ENCODE measurements at places on chromosomes 2 and 18.

DNA sequence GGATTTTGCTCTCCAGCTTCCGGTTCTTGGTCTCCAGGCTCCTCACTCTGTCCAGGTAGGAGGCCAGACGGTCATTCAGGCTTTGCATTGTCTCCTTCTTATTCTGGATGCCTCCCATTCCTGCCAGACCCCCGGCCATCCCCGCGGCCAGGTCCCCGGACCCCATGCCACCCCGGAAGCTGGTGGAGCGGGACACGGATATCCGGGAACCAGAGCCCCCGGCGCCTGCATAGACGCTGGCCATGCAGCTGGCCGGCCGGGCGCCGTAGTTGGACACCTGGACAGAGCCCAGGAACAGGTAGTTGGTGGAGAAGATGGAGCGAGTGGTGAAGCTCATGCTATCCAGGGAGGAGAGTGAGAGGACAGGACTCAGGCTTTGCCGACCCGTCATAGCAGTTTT lies 23.5 kb upstream of the PPP1R1C start:
- no peak for DNase-seq

DNA sequence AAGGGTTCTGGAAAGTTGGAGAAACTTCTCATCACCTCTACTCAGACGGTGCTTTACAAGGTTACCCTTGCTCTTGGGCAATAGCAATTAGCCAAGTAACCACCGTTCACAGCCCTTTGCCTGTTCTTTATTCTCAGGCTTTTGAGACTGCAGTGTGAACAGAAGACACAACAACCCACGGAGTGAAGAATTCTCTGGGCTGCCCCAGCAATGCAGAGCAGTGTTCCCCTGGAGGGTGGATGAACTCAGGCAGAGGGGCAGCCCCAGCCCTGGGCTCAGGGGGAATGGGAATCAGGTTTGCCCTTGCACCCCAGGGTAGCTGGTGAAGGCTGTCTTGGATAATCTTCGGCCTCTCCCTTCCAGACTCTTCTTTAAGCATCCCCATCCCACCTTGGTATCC lies 69.1 kb downstream of the MCFD2 start:
- no peak for DNase-seq

GRCh38 chr2:88265352-88266303 lies 95.5 kb downstream of the THNSL2 start:
- peak; percentile 11 for DNase-seq

DNA sequence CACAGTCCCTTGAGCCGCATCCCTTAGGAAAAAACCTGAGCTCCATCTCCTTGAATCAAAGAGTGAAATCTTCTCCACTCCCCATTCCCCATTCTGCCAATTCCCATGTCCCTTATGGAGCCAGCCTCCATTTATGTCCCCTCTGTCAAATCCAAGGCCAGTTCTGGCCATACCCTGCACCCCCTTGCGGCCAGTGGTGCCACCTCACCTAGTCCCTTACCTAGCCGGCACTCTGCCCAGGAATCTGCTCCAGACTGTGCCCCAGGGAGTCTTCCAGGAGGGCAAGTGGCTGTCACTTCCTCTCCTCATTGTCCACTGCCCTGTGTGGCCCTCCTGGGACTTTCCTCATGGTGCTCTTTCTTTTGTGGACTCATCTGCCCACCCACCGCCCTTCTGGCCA lies 195.4 kb upstream of the RMP24 start:
- no peak for DNase-seq

DNA sequence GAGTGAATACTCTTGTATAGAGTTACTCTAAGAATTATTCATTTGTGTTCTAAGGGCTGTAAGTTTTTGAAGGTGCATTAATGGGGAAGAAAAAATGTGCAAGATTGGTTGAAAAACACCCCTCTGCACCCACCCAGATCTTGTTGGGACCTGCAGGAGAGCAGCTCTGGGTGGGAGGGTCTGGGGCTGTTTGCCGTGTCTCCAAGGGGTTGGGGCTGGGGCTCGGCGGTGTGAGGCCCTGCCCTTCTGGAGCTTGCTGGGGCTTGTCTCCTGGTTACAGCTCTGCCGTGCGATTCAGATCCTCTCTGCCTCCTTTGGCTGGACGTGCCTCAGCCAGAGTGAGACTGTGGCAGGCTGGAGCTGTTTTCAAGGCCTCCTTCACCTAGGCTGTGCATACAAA lies 26.1 kb downstream of the IGFBP2 start:
- DNase-seq, result no peak

DNA sequence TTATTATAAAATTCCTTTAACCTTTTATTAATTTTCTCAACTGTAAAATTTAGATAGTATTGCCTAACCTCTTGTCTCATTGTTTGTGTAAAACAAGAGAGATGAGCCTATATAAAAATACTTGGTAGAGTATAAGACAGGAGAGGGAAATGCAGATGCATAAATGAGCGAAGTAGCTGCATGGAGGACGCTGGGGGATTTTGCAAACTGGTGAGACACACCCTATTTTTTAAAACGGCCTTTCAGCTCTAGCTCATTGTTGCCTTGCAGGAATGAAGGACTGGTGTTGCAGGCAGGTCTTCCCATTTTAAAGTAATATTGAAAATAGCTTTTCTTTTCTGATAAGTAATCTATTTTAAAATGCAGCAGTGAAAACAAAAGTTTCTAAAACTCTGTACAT lies 435.3 kb upstream of the HNRNPA3 start:
- DNase-seq, result no peak

DNA sequence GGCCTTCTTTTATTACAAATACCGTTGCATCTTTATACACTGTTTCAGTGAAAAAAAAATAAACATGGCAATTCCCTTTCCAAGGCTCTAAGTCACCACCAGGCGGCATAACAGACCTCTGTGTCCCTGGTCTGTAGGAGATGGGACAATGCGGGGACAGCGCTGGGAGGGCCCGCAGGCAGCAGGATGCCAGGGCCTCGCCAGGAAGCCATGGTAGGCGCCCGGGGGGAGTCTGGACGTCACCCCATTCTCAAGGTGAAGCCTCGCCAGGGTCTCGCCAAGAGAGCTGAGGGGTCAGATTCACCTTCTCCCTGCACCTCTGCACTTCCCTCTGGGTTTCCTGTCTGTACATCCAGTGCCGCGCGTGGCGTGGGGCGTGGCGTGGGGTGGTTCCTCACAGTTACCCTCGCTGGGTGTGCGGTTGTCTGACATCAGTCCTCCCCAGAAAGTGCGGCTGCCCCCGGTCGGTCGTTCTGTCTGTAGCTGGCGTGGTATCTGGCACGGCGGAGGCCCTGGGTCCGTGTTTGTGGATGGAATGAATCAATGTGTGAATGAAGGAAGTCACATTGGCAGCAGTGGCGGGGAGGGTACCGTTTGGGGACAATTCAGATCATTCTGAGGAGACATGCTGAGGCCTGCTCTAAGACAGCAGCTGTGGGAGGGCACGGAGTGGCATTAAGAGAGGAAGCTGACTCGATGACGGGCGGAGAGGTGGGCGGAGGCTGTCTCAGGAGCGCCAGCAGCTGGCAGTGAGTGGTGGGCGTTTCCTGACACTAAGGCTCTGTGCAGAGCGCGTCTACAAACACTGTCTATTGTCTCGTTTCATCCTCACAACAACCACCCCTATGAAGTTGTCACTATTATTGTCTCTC lies 46.0 kb downstream of the LRRFIP1 start:
- DNase-seq, result peak; percentile 78

- DNase-seq, result no peak
Measured at GRCh38 chr2:216752855-216753505, 57.6 kb upstream of the IGFBP5 start.

DNA sequence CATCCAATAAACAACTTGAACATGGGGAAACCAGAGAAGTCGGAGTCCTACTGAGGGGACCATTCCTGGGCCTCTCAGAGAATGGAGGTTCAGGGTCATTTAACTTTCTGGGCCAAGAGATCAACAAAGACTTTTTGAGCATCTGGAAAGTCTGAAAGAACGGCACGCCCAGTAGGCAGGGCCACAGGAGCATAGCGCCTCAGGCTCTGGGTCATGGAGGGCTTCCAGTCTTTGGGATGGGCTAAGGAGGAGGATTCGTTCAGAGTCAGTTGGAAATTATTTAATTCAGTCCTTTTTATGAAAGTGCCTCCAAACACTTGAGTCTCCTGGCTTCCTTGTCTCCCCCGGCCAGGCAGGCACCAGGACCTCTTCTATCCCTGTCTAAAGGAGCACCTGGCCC lies 101.1 kb upstream of the GLI2 start:
- DNase-seq, result no peak

DNA sequence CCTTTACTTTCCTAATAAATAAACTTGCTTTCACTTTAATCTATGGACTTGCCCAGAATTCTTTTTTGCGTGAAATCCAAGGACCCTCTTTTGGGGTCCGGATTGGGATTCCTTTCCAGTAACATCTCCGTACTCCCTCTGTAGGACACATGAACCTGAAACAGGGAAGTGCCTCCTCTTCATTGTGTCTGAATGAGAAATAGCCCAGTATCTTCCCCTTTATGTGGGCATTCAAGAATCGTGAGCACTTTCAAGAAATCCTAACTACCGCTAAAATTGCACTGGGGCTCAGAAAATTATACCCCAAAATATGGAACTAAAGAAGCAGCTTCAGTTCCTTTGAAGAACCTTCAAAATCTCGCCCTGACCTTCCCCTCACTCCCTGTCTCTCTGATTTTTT lies 7.8 kb upstream of the POMC start:
- no peak for DNase-seq

DNA sequence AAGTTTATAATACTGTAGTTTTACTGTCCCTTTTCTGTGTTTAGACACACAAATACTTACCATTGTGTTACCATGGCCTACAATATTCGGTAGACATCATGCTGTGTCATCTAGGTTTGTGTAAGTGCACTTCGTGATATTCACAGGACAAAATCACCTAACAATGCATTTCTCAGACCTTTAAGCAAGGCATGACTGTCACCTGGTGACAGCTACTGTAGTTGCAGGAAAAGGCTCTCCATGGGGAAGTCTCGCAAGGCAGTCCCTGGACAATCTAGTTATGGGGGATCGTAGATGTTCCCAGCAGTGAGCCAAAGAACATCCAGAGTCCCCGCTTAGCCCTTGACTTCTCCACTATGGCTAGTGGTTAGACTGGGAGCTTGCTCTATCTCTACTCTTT lies 73.1 kb downstream of the EIF2AK3 start:
- DNase-seq, result no peak

DNA sequence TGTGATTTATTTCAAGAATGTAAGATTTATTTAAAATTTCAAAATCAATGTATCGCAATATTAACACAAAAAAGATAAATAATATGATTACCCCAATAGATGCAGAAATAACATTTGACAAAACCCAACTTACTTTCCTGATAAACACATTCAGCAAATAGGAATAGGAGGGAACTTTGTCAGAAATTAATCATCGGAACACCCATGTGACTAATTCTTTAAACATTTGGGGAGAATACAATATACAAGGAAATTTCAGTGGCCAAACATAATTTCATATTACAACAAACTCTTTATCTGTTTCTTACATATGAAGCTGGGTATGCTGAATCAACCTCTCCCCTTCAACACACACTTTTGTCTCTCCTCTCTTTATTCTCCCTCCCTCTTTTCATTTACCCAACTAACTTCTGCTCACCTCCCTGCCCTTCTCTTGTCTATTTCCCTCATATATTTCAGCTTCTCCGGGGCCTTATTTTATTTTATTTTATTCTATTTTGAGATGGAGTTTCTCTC lies 309.6 kb upstream of the CNTNAP5 start:
- no peak for DNase-seq

DNA sequence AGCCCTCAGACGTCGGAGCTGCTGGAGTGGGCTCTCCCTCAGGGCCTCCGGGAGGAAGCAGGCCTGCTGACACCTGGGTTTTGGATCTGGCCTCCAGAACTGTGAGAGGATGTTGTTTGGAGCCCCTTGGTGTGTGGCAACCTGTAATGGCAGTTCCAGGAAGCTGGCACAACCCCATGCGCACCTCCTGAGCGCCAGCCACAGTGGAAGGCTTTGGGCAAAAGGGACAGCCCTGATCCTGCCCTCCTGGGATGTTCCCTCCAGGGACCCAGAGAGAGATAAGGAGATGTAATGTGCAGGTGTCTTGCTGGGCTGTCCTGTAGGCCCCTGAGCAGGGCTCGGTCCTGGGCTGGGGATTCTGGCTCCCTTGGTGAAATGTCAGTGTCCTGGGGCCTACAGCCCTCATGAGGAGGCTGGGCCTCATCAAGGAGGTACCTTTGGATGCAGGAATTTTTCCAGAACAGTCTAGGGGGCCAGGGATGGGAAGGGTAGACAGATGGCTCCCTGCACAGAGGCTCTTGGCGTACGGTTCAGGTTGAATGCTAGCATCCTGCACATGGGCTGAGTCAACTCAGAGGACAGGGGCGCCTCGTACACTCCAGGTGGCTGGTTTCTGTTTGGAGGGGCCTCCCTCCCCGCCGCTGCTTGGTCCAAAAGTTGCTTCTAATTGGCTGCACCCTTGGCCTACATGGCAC lies 61.1 kb downstream of the ASB1 start:
- no peak for DNase-seq

- DNase-seq, result no peak
Measured at GRCh38 chr2:181750305-181750704, 70.0 kb upstream of the NEUROD1 start.

DNA sequence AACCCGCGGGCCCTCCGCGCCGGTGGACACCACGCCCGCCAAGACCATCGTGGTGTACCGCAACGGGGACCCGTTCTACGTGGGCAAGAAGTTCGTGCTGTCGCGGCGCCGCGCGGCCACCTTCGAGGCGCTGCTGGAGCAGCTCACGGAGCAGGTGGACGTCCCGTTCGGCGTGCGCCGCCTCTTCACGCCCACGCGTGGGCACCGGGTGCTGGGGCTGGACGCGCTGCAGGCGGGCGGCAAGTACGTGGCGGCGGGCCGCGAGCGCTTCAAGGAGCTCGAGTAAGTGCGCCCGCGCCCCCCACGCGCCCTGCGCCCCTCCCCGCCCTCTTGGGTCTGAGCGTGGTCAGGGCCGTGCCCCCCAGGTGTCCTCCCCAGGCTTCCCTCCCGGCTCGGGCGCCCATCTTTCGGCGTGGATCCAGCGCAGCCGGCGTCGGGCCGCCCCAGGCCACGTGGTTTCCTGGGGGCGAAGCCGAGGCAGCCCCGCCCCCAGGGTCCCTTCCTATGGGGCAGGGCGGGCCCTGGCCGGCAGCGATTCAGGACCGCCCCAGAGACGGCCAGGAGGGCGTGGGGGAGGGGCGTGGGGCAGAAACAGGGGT lies 481 bp downstream of the DCDC2C start:
- no peak for DNase-seq

DNA sequence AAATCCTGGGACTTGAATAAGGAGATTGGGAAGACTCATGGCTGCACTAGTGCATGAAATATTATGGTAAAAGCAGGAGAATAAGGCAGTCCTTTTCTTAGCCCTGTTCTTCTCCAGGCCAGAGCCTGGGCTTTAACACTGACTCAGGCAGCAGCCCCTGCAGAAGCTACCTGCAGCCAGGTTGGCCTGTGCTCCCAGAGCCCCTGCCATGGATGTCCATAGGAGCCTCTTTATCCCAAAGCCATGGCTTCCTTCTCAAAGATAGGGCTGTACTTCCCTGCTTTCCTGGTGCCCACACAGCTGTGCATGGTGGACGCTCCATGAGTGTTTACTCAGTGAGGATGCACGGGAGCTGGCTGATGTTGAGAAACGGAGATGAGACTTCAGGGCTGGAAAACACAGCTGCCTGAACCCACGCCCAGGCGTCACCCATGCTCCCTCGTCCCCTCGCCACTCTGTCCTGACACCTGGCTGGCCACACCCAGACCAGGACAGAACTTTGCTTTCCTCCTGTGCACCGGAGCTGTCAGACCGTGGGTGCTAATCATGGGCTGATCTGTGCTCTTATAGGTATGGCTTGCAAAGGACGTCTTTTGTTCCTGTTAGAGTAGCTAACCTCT lies 135.5 kb downstream of the GLI2 start:
- no peak for DNase-seq
